ENCODE measurements at places on chromosomes 13 and 19.

DNA sequence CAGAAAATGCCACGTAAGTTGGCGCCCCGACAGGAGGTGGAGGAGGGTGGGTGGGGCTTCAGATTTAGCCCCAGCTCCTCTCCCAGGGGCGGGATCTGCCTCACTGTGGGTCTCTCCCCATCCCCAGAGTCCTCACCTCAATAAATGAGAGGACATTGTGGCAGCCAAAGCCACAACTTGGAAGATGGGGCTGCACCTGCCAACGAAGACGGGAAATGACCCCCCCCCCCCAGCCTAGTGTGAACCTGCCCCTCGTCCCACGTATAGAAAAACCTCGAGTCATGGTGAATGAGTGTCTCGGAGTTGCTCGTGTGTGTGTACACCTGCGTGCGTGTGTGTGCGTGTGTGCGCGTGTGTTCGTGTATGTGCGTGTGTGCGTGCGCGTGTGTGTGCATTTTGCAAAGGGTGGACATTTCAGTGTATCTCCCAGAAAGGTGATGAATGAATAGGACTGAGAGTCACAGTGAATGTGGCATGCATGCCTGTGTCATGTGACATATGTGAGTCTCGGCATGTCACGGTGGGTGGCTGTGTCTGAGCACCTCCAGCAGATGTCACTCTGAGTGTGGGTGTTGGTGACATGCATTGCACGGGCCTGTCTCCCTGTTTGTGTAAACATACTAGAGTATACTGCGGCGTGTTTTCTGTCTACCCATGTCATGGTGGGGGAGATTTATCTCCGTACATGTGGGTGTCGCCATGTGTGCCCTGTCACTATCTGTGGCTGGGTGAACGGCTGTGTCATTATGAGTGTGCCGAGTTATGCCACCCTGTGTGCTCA is 1.5 kb upstream of the TRAPPC5 start:
- peak; percentile 89 for DNase-seq

- no peak for DNase-seq
Measured at GRCh38 chr13:38688674-38689073, 1.8 kb downstream of the FREM2 start.

DNA sequence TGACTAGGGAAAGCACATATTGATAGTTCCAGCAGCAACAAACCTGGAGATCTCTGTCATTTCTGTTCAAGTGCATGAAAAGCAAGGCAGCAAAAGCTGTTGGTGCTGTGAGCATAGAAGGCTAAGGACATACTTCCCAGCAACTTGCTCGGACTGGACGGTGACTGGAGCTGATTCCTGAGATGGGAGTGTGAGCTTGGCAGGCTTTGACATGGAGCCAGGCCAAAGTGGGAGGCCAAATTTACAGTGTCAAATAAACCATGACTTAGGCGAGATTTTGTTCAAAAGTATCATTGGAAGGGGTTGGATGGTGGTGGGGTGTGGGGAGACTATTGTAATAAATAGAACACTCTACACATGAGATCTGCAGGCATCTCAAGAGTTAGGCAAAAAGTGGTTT is 5.9 kb upstream of the ARGLU1 start:
- DNase-seq: no peak

DNA sequence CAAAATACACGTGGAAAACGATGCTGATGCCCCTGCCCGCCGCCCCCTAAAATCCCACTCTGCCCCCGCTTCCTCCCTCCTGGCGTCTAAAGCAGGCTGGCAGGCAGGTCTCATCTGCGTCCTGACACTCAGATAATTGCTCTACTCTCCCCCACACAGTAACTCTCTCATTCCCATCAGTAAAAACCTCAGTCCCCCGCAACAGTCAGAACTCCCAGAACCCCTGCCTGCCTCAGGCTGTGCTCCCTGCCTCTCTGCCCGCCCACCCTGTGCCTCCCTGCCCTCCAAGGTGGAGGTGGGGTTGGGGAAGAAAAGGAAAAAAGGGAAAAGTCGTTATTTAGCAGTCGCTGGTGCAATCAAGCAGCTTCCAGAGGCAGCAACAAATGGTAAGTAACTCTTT is 473.7 kb downstream of the EFNB2 start:
- no peak for DNase-seq

DNA sequence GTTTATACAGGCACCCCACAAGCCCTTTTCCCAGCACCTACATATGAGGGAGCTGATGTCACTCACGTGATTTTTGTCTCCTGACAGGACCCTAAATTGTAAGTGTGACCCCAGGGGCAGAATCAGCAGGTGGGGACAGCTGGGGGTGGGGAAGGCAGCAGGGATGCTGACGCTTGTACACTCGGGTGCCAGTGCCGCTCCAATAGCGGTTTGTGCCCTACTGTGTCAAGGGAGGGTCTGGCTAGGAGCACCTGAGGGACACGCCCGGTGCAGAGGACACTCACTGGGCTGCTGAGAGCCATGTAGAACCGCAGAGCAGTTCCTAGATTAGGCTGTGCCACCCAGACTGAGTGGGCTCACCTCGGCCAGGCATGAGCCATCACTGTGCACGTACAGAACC is 81.3 kb downstream of the SCGB2B2 start:
- no peak for DNase-seq

- DNase-seq: no peak
Measured at GRCh38 chr13:44049081-44049945, 169.6 kb downstream of the LACC1 start.

GRCh38 chr13:26266311-26266710 is 12.4 kb downstream of the CDK8 start:
- peak; percentile 14 for DNase-seq

- DNase-seq: peak; percentile 11
Measured at GRCh38 chr13:43132257-43132656, 108.9 kb downstream of the DNAJC15 start.

DNA sequence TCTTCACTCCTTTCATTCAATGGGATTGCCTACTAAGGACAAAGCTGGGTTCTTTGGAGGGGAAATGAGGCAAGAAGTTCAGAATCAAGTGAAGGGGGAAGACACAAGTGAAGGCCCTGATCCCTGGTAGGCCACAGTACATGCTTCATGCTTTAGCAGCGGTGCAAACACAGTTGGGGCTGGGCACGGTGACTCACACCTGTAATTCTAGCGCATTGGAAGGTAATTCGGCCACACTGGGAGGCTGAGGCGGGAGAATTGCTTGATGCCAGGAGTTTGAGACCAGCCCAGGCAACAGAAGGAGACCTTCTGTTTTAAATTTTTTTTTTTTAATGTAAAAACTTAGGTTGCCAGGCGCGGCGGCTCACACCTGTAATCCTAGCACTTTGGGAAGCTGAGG is 23.4 kb upstream of the GATAD2A start:
- no peak for DNase-seq

DNA sequence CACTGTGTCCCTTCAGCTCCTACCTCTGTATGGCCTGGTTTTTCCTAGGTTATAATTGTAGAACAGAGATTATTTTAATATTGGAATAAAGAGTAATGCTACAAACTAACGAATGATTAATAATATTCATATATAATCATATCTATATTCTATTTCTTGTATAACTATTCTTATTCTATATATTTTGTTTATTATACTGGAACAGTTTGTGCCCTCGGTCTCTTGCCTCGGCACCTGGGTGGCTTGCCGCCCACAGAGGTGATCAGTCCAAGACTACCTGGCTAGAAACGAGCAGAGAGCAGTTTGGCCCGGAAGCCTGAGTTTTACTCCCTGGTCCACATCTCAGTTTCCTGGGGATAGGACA is 3.9 kb upstream of the SLC27A1 start:
- no peak for DNase-seq

GRCh38 chr13:41563341-41563983 is 106.1 kb downstream of the RGCC start:
- no peak for DNase-seq

- DNase-seq: peak; percentile 92
Measured at GRCh38 chr19:5403968-5404640, 51.1 kb upstream of the ZNRF4 start.

DNA sequence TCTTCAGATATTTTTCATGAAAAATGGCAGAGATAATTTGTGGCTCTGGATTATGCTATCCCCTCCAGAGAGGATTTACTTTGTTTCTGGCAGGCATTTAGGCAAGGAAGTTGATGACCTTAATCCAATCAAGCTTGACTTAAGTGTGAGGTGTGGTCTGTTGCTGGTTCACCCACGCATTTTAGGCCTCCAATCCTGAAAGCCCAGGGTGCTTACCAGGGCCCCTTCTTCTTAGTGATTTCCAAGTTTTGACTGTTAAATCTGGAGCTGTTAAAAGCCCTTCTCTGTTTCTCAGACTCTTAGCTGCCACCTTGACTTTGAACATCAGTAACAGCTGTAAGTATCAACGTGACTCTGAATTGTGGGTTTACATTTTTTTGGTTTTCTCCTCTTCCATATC is 161.8 kb downstream of the DNAJC15 start:
- DNase-seq: no peak

- peak; percentile 62 for DNase-seq
Measured at GRCh38 chr19:10848230-10848856, at the start of gene C19orf38. Gene C19orf38 (plus strand): TSS chr19:10848415. CDS start chr19:10848509, 94 bp downstream.

GRCh38 chr19:51194527-51195315 is 30.2 kb upstream of the CD33 start:
- no peak for DNase-seq

GRCh38 chr13:71876648-71877255 is 9.7 kb upstream of the DACH1 start:
- no peak for DNase-seq

DNA sequence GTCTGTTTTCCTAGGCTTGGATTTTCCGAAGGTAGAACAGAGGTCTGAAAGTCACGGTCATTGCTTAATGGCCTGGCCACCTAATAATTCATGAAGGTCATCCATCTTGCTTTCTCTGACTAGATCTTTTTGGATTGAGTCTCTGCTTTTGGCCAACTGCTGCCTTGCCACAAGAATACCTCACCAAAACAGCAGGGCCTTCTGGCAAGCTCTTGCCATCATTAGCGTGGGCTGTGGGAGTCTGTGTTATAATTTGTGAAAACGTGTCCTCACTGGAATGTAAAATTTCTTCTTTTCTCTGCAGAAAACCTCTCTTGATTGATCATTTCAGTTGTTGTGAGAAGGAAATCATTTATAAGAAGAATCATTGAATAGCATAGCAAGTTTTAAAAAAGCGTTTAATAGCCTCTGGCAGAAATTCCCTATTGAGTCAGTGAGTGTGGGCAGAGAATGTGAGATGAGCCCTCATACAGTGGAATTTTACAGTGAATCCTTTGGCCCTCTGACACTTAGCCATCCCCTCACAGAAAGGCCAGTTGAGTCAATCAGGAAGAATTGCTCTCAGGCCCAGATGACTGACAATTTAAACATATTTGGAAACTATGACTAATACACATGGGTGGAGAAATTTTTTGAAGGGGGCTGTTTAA is 43.2 kb upstream of the ERICH6B start:
- DNase-seq: no peak

DNA sequence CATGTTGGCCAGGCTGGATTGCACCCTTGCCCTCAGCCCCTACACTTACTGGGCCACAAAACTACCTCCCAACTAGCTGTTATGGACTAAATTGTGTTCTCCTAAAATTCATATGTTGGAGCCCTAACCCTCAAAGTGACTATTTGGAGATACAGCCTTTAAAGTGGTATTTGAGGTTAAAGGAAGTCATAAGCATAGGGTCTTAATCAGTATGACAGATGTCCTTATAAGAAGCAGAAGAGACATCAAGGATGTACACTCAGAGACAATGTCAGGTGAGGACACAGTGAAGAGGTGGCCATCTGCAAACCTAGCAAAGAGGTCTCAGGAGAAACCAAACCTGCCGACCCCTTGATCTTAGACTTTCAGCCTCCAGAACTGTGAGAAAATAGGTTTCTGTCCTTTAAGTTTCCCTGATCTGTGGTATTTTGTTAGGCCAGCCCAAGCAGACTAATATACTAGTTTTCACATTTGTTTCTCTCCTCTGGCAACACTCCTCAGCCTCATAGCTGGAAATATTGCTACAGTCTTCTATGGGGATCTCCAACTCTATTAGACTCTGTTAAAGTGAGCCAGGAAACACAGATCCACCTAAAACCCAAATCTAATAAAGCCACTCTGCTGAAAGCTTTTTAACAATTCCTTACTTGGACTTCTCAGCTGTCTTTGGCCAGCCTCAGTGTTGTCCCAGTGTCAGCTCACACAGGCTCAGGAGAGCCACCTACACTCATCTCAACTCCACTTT is 256.5 kb downstream of the TBC1D4 start:
- DNase-seq: no peak

DNA sequence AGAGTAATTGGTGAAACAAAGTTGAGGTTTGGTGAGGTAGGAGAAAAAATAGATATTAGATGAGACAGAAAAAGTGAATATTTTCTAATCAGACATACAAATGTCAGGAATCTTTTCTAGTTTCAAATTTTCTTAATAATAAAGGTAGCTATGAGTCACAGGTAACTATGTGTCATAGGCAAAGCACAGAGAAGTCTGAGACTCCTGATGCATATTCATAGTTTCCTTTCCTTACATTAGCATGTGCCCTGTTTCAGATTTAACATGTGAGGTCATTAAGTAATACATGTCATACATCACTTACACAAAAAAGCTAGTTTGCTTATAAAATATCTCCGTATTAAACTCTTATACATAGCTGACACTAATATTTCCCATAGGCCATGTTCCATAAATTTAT is 1141.3 kb upstream of the PCDH20 start:
- DNase-seq: no peak

- no peak for DNase-seq
Measured at GRCh38 chr19:44548736-44549135, 19.3 kb upstream of the CEACAM20 start.

DNA sequence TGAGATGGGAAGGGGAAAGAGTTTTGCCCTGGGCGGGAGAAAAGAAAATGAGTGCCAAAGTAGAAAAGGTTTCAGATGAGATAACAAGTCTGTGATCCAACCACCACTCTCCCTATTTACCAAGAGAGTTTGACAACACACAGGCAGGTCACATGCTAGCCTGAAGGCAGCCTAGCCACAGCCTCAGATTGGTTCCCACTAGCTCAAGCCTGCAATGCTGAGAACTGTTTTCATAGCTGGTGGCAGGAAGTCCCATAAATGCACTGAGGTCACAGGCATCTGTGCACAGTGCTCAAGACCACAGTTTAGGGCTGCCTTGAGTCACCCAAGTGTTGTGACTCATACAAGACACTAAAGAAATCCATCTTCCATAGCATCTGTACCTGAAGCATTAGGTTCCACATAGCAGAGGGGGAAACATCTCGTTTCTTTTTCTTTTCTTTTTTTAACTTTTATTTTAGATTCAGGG is 18.5 kb upstream of the POP4 start:
- no peak for DNase-seq

DNA sequence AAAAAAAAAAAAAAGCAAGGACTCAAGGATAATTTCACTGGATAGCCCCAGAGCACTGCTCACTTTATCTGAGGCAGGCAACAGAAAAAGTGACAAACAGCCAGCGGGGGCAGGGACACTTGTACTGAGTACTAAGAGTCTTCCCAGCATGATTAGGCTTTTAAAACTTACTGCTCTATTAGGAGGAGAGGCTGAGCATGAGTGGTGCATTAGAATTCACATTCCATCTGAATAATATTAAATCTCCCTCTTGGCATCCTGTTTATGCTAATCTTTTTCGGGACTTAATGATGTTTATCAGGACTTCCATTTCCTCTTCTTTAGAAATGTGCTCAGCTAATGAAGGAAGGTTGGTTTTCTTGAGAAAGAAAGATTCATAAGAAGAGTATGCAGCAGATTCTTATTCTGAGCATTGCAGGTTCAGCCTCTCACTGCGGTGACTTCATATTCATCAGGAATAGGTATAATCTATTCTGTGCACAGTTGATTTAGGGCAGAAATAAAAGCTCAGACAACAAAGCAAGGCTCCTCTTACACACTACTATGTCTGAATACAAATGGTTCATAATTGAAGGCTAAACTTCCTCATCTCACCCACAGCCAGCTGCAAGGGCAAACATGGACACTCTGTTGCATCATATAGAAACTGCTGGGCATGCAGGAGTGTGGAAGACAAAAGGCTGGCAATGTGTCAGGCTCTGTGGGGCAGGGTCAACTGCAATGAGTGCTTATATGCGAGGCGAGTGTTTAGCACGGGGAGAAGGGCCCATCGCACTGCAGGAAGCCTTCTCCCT is 107.0 kb downstream of the KL start:
- DNase-seq: peak; percentile 39
